ENCODE measurements at places on chromosomes 4 and X.

DNA sequence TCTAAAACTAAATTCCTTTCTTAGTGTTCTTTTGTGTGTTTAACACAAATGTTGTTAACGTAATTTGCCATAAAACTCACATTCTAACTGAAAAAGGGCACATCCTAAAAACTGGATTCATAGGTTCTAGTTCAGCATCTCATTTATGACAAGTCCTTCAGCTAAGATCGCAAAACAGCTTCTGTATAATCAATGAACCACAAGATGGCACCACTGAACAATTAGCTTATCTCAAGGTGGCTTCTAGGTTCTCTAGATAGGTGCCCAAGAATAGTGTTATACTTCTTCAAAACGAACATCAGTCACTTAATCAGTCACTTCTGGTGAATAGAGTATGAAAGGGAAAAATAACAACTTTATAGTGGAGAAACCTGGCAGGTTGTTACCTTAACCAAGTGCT is 54.3 kb downstream of the NRK start:
- no peak for DNase-seq

DNA sequence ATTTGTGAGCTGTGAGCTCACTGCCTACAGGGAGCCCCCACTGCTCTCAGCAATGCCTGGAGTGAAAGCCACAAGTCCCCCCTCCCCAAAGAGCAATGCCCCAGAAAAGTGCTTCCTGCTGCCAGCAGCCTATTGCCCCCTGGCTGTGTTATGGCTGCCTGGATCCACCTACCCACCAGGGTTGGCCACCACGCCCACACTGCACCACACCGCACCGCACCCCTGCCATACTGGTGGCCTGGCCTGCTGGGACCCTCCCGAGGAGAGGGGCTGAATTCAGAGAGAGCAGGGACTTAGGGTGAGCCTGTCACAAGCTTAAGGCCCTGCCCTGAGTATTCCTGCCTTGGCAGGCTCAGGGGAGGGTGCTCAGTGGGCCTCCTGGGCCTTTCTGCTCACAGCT is 4.3 kb downstream of the CFAP99 start:
- no peak for DNase-seq

GRCh38 chr4:107546638-107547037 is 173.4 kb downstream of the PAPSS1 start:
- DNase-seq: no peak

- no peak for DNase-seq
Observed at GRCh38 chr4:158823461-158823873, 54.6 kb downstream of the FNIP2 start.

DNA sequence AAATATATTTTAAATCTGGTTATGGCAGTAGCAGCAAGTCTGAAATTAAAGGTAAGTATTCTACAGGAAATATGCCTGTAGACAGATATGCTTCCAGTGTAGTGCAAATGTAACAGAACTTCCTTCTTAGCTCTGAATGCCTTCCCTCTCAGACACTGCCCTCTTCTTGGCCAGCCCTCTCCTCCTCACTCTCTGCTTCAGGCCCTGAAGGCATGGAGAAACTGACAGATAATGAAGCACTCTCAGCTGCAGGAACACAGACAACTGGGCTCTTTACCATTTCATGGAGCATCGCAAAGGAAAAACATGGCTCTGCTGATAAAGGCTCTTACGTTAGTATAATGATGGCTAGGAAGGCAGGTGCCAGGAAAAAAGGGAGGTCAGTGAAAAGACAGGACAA is 431.5 kb upstream of the RASGEF1B start:
- no peak for DNase-seq

DNA sequence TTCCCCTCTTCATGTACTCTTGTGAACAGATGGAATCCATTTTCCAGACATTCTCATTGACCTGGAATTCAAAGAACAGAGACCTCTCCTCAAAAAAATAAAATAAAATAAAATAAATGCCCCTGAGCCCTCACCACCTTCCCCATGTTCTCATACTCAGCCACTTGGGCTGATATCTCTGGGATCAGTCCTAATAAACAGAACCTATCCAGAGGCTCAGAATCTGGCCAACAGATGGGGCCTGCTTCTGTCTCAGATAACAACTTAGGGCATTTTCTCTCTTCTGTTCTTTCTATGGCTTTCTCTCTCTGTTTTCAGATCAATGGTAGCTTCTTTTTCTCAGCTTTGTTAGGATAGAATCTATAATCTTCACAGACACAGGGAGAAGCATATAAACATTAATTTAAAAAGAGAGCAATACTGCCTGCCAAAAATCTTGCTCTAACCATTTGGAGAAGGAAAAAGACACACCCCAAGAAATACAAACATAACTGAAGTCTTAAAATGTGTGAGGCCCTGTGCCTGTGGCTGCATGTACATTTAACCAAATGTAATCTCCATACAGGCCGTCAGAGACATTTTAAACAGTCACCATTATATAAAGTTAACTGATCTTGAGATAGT is 907.1 kb downstream of the FAT4 start:
- DNase-seq: no peak

- no peak for DNase-seq
Observed at GRCh38 chr4:45648846-45649245, 475.0 kb downstream of the GABRG1 start.

DNA sequence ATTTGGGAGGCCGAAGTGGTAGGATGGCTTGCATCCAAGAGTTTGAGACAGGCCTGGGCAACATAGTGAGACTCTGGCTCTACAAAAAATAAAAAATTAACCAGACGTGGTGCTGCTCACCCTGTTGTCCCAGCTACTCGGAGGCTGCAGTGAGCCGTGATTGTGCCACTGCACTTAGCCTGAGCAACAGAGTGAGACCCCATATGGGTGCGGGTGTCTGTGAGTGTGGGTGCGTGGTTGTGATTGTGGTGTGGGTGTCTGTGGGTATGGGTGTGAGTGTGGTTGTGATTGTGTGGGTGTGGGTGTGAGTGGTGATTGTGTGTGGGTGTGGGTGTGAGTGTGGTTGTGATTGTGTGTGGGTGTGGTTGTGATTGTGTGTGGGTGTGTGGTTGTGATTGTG is 114.6 kb downstream of the UBE2K start:
- DNase-seq: no peak

- DNase-seq: no peak
Observed at GRCh38 chr4:185143601-185143969, 519 bp downstream of the SLC25A4 start.

DNA sequence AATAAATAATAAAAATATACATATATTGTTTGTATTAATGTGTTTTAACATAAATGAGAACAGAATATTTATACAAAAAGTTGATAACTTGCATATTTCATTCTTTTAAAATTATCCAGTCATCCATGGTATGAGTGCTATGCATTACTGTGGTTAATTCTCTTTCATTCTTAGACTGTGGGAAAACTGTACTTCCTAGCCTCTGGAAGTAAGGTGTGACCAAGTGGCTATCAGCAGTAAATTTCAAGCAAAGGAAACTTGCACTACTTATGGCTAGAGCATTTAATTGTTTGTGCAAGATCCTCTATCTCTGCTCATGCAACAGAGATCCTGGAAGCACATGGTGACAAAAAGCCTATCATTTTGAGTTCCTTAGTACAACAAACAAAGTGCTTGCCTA is 1054.5 kb upstream of the PABPC4L start:
- no peak for DNase-seq

GRCh38 chrX:39734174-39734776 is 363.5 kb downstream of the BCOR start:
- DNase-seq: no peak

- DNase-seq: no peak
Observed at GRCh38 chr4:24677909-24678308, 93.6 kb upstream of the DHX15 start.

DNA sequence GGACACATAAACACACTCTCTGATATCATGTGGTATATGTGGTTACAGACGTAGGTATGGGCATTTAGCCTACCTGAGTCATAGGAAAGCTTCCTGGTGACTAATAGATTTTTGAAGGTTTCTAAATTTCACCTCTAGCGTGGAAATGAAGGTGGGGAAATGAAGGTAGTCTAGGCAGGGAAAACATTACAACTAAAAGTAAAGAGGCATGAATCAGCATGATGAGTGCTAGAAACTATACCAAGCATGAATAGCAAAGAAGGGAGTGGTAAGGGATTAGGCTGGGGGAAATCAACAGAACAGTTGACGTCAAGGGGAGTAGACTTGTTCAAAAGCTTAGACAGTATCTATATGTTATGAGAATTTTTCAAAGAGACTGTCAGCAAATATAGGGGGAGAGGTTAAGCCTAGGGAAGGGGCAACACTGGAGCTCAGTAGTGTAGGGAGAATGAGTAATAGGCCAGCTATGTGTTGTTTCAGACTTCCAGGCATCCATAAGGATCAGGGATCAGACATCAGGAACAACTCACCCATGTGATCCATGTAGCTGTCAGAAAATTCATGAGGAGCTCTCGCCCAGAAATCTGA is 279.3 kb upstream of the DIPK2B start:
- no peak for DNase-seq

DNA sequence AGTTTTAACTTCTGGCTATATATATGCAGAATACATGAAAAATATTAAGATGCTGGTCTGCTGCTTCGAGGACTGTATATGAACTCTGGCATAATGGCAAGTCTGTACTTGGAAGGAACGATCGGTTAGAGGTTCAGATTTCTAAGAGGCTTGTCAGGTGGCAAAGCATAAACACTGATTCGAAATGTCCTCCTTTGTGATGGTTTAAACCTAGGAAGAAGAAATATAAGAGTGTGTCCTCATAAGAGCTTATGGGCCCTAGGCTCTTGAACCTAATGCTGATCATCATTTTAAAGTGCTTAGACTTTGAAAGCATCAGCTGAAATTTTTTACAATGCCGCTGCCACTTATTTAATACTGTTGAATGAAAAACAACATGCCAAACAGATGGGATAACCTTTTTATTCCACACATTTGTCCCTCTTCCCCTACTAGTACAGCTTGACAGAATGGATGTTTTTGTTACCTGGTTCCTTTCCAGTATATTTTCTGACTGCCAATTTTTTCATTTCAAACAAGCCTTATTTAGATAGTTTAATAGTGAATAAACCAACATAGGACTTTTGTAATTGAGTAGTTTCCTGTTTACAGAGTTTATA is 8.8 kb downstream of the SPRY1 start:
- no peak for DNase-seq

DNA sequence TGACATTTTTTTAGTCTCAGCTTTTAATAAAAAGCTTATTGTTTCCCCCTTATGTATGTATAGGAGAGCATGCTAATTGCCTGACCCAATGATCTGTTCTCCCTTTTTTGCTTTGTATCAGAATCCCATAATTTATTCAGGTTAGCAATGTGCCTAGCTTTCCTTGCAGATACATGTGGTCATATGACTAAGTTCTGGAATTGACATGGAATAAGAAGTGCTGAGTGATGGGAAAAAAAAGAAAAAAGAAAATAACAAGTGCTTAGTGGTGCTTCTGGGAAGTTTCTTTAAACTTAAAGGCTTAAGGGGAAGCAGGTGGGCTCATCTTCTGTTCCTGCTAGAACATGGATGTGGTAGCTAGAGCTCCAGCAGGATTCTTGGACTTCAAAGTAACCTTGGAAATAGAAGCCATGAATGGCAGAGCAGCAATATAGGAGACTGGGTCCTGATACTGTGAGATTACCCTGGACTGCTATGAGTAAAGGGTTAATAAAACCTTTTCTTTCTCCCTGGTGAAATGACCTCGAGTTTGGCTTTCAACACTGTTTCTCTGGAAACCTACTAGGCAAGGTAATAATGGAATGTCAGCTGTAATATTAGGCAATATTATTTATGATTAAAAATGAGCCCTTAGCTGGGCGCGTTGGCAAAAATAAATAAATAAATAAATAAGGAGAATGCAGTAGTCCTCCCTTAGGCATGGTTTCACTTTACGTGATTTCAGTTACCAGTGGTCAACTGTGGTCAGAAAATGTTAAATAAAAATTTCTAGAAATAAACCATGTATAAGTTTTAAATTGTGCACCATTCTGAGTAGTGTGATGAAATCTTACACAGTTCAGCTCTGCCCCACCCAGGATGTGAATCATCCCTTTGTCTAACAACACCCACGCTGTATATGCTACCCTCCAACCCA is 16.7 kb upstream of the RBM41 start:
- no peak for DNase-seq

- peak; percentile 40 for DNase-seq
Observed at GRCh38 chr4:16916719-16917337, 18.4 kb upstream of the LDB2 start.

DNA sequence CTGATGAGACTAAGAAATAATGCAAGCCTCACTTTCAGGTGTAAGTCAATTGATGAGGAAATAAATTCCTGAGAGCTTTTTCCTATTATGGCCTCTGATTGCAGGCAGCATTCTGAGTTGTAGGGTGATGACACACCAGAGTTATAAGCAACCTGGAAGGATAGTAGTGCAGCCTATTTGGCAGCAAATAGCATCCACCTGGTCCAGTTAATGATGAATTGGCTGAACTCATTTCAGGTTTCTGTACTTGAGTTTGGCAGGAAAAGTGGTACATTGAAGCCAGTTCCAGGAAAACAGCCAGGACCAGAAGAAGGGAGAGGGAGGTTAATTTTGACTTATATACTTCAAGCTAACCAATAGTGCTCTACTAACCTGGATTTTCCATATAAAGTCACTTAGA is 316.8 kb downstream of the NAF1 start:
- no peak for DNase-seq

GRCh38 chrX:40617566-40617965 is 5.7 kb upstream of the MPC1L start:
- DNase-seq: no peak

- DNase-seq: no peak
Observed at GRCh38 chrX:9532349-9532748, 67.5 kb downstream of the TBL1X start.

GRCh38 chr4:144591401-144591800 is 54.6 kb upstream of the HHIP start:
- no peak for DNase-seq

DNA sequence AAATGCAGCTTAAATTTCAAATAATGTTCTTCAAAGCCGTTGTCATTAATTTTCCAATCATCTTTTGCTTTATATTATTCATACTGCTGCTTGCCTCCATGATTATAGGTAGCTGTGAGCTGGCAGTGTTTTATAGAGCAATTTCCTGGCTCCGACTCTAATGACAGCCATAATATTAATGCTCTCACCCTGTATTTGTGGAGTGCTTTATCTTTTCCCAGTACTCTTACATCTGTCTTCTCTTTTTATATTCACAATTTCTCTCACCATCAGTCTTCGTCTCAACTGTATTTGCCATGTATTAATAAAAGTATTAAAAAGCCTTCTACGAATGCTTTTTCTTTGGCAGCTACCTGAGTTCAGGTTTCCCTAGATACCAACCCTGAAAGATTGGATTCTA is 21.0 kb downstream of the ATXN3L start:
- DNase-seq: no peak

DNA sequence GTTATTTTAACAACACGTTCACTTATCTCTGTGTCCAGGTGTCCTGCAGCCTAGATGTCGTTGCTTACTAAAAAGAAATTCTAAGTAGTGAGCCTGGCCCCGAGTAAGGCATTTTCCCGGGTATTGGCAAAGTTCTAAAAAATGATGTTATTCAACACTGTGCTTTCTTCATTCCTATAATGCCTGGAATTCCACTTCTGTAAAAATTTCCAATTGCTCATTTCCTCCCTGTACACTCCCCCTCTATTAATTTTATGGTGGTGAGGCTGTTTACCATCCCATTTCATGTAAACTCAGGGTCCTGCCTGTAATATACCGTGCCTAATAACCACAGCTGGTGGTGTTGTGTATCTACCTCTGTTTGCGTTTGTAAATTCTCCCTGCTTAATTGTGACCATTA is 14.2 kb downstream of the BST1 start:
- no peak for DNase-seq

GRCh38 chrX:118751950-118752783 is 24.8 kb downstream of the IL13RA1 start:
- DNase-seq: no peak
